Right lobe of liver (tissue), 6 donors: ENCODE measurements at places on chromosomes 16 and 17. TPM values are rescaled to one million over a fixed set of nuclear protein-coding genes. Genes with fewer than 3 reads are reported as not detected.

Gene CFAP20
- total RNA-seq, result 7.8 TPM

Gene ABCC11
- total RNA-seq, result 7.6 TPM

Gene ADAD2
- 0.87 TPM for total RNA-seq

Gene VKORC1
- total RNA-seq, result 297 TPM

Gene ZNF213
- total RNA-seq, result 1.3 TPM

Gene HOXB9
- not detected for total RNA-seq

Gene GPR139
- total RNA-seq, result not detected

Gene ZP2
- not detected for total RNA-seq

Gene TNFSF12
- total RNA-seq, result 8.4 TPM

Gene DRC3
- 0.81 TPM for total RNA-seq

GRCh38 chr17:79201536-79202227, 127.1 kb downstream of the ENGASE start:
- no peak for DNase-seq

- DNase-seq, result peak; percentile 40
Measured at GRCh38 chr16:85839681-85840240, 40.3 kb downstream of the COX4I1 start.

DNA sequence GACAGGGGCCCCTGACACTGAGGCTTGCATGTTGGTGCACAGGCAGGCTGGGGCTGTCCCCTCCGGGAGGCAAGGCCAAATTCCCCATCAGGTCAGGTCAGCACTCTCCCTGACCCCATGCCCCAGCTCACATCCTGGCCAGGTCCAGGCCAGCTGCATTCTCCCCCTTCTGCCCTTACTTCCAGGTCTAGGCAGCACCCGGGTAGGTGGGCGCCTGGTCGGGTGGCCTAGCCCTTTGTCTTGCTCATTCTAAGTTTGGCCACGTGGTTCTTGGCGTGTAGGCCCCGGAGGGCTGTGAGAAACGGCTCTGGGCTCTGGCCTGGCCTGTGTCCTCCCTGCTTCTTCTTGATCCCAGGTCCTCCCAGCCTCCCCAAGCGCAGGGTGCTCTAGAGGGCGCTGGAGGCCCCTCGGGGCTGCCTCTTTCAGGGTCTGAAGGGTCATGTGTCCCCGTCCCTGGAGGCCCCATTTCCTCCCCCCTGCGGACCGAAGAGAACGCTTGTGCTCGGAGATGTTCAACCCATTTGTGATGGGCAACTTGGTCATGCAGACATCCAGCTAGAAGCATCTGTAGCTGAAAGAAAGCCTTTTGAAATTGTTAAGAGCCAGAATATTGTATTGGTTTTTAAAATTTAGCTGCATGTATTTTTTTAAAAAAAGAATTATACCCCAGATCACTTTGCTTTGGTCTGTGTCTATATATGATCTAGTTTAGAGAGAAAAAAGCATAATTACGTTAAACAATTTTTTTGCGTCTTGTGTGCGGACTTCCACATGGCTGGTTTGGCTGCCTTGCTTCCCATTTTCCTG, 6.7 kb downstream of the BAHCC1 start:
- DNase-seq, result no peak

- no peak for DNase-seq
Measured at GRCh38 chr16:19254611-19255010, 30.9 kb upstream of the CLEC19A start.

- no peak for DNase-seq
Measured at GRCh38 chr16:28218109-28218508, 6.3 kb upstream of the XPO6 start.

GRCh38 chr17:73293480-73293911, 18.3 kb downstream of the CDC42EP4 start:
- peak; percentile 81 for DNase-seq

- DNase-seq, result no peak
Measured at GRCh38 chr17:21689604-21690003, 2.7 kb upstream of the KCNJ18 start.

- DNase-seq, result no peak
Measured at GRCh38 chr17:56681561-56682266, 88.2 kb downstream of the NOG start.

DNA sequence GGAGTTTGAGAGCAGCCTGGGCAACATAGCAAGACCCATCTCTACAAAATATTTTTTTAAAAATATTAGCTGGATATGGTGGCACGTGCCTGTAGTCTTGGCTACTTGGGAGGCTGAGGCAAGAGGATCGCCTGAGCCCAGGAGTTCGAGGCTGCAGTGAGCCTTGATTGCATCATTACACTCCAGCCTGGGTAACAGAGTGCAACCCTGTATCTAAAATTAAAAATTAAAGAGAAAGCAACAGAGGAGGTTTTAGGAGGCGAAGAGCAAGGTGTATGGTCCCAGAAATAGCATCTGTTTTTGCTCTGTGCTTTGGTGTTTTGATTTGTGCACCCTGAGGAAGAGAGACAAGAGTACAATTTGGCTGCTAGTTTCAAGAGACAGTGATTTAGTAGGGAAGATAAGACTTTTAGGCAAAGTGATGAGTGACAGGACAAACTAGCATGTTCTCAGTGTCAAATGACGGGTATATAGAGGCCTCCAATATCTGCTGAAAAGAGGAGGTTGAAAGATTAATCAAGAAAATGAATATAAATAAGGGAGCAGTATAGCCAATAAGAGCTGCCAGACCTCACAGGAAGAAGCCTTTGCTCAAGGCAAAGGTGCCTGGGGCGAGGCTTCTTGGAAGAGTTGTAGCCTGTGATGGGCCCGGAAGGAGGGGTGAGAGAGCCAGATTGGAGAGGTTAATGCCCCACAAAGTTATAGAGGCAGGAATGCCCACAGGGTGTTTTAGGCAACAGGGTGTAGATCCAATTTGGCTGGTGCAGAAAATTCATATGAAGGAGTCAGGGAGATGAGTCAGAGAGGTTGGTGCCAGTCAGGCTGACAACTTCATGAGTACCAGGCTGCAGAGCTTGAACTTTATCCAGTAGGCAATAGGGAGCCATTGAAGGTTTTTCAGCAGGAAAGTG, 11.4 kb downstream of the HLF start:
- DNase-seq, result no peak

DNA sequence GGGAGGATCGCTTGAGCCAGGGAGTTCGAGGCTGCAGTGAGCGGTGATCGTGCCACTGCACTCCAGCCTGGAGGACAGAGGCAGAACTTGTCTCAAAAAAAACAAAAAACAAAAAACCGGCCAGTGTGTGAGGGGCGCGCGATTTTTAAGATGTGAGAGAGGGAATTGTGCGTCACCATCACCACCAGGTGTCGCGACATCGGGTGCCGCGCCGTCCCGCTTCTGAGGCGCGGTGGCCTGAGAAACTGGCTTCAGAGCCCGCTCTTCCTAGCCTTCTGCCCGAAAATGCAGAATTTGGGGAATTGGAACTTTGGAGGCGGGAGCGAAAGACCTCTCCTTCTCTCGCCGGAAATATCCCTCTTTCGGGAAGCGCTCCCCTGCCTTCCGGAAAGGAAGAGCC, 524.8 kb downstream of the KCNJ18 start:
- DNase-seq, result no peak

- DNase-seq, result peak; percentile 37
Measured at GRCh38 chr17:62076864-62077788, 12.0 kb upstream of the MED13 start.

GRCh38 chr17:35167666-35168065, 20.0 kb downstream of the UNC45B start:
- no peak for DNase-seq

- no peak for DNase-seq
Measured at GRCh38 chr16:57530522-57531252, 5.7 kb downstream of the CCDC102A start.

DNA sequence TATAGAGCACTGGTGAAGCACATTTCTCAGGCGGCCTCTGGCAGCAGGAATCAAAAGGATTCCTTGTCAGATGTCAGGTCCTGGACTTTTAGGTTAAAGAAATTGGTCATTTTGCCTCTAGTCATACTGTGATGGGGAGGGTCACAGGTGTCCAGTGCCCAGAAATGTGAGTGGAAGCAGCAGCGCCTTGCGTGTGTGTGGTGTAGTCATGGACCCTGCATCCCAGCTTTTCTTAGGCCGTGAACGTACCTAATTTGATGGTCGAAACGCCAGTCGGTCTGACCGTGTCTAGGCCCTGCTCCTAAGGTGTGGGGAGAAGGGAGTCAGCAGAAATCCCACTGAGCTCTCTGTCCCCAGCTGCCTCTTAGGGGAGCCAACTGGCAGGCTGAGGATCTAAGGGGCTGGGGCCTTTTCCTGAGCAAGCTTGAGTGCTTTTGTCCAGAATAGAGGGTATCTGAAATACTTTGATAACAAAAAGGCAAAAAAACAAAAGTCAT, 32.0 kb downstream of the POLR3E start:
- no peak for DNase-seq

- DNase-seq, result no peak
Measured at GRCh38 chr16:49701789-49702494, 154.0 kb downstream of the ZNF423 start.

- no peak for DNase-seq
Measured at GRCh38 chr17:43608313-43608712, 53.4 kb downstream of the MEOX1 start.

DNA sequence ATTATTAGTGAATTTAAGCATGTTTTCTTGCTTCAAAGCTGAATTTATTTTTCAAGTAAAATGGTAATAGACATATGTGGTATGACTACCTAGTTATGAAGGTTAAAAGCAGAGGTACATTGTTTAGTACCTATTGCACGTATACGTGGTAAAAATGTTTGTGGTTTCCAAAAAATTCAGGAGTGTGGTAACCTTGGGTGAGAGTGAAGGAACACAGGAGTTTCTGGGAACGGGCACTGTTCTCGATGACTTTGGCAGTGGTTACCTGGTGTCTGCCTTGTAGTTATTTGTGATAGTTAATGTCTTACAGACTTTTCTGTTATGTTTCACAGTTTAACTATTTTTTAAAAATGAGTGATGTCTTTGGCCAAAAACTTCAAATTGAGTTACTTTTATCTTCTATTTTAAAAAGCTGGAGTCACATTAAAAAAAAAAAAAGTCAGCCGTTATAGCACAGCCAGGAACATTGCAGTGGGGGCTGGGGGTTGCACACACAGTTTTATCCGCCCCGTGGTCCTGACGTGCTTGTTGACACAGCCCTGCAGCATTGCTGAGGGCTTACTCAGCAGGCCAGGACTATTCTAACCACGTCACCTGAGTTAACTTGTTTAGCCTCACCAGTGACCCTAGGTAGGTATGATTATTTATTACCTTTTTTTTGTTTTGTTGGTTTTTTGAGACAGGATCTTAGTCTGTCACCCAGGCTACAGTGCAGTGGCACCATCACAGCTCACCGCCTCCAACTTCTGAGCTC, 10.9 kb downstream of the JPT2 start:
- no peak for DNase-seq

- no peak for DNase-seq
Measured at GRCh38 chr17:57145347-57145746, 60.3 kb downstream of the AKAP1 start.

DNA sequence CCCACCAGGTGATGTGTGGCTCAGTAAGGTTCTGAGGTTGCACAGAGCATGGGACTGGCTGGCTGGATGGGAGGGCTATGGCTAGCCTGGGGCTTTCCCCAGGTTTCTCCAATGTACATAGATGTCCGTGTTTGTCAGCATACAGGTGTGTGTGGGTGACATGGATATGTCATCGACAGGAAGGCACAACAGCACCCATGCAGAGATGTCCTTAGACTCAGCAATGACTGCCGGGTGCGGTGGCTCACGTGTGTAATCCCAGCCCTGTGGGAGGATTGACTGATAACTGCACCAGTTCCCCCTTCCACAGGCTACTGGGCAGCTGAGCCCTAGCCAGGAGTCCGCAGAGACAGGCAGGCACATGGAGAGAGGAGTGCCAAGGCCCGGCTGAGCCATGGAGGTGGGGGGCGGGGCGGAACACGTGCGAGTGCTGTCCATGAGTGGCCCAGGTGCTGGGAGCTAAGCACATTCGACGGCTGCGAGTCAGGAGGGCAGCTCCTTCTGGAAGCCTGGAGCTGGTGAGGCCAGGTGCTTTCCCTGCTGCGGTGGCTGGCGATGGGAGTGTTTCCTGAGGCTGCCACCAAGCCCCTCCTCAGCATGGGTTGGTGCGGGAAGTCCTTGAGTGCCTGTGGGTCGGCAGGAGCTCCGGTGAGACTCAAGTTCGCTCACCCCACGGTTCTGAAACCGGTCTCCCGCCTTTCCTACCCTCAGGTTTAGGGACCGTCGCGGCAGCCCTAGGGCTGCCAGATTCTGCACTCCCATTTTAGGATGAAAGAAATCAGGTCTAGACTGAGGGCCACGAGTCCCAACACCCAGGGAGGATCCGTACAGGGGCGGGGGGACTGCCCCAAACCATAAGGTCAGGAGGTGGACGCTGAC, 858 bp upstream of the ASPSCR1 start:
- DNase-seq, result peak; percentile 56

DNA sequence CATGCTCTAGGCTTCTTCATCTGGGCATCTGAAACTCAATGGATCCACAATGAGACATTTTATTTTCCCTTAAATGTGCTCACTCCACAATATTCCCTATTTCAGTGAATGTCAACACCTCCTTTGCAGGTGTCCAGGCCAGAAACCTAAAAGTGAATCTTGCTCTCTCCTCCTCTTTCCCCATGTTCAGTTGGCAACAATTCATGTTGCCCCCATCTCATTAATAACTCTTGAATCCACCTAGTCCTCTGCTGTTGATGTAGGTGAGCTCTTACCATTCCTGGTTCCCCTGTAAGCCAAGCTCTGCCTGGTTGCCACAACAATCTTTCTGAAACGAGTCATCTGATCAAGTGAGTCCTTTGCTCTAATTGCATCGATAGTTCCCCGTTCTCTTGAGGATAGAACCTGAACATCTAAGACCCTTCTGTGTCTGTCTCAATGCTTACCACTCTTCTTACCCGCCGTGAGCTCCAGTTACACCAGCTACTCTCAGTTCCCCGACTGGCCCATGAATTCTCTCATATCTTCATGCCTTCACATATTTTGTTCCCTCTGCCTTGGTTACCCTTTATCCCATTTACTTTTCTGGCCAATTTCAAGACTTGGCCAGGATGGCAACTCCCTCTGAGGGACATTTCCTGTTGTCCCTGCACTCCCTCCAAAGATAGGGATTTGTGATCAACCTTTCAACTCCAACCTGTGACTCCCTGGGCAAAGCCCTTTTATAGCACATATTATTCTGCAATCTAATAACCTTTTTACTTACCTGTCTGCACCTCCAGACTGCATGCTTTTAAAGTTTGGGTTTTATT, 35.9 kb downstream of the HLF start:
- no peak for DNase-seq

DNA sequence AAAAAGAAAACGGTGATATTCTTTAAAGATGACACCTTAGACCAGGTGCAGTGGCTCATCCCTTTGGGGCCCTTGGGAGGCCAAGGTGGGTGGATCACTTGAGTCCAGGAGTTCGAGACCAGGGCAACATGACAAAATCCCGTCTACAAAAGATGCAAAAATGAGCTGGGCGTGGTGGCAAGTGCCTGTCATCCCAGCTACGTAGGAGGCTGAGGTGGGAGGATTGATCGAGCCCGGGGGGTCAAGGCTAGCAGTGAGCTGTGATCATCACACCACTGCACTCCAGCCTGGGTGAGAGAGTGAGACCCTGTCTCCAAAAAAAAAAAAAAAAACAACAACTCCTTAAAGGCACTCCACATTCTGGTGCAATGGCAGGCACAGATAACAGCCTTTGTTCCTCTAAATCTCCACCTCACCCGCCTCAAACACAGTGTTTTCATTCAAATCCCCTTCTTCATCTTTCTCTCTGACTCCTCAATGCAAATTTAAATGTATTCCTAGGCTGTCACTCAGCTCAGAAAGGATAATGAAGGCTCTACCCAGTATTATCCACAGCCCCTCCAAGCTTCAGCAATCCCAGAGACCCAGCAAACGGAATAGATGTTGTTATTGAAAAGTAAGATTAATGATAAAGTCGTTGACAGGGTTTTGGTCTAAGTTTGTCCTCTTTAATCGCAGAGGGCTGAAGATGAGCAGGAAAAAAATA, 56.2 kb upstream of the CACNG5 start:
- no peak for DNase-seq

GRCh38 chr17:61201211-61201610, 198.4 kb upstream of the TBX2 start:
- no peak for DNase-seq
